ENCODE measurements at places on chromosomes 1 and 21. TPM values are rescaled to one million over a fixed set of nuclear protein-coding genes. Genes with fewer than 3 reads are reported as not detected.

S100A7A gene
- not detected for total RNA-seq

FCAMR gene
- not detected for total RNA-seq

CD244 gene
- total RNA-seq = 0.63 TPM

GRCh38 chr1:200972985-200973742 lies 50.4 kb downstream of the KIF21B start:
- no peak overlapping the region for H3K4me3 ChIP-seq
- no peaks in the 10 kb centered on the region for H3K4me1 ChIP-seq
- no peak for DNase-seq
- no peaks in the 10 kb centered on the region for H3K27me3 ChIP-seq

DNA sequence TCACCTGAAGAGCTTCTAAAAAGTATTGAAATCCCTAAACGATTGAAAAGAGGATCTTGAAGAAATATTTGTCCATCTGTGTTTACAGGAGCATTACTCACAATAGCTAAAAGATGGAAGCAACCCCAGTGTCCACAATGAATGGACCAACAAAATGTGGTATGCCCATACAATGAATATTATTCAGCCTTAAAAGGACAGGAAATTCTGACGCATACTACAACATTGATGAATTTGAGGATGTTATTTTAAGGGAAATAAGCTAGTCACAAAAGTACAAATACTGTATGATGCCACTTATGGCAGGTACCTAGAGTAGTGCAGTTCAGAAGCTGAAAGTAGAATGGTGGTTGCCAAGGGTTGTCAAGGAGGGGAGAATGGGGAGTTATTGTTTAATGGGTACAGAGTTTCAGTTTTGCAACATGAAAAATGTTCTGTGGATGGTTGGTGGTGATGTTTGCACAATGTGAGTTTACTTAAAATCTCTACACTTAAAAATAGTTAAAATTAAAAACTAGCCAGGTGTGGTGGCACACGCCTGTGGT lies 37.1 kb upstream of the GADD45A start:
- no peaks in the 10 kb centered on the region for H3K27me3 ChIP-seq
- H3K4me3 ChIP-seq = no peak overlapping the region
- peak overlapping the region; percentile 73 for H3K27ac ChIP-seq
- no peaks in the 10 kb centered on the region for H3K36me3 ChIP-seq
- no peak for DNase-seq

GRCh38 chr1:223531742-223532341 lies 133.7 kb downstream of the CAPN8 start:
- no peaks in the 10 kb centered on the region for H3K4me1 ChIP-seq
- H3K4me3 ChIP-seq = no peak overlapping the region
- peaks cover 5% of the 10 kb centered on the region for H3K27me3 ChIP-seq
- no peaks in the 10 kb centered on the region for H3K36me3 ChIP-seq
- no peak overlapping the region for H3K27ac ChIP-seq

- no peaks in the 10 kb centered on the region for H3K4me1 ChIP-seq
- DNase-seq = no peak
- no peak overlapping the region for H3K27ac ChIP-seq
- H3K27me3 ChIP-seq = no peaks in the 10 kb centered on the region
- no peak overlapping the region for H3K4me3 ChIP-seq
- no peaks in the 10 kb centered on the region for H3K36me3 ChIP-seq
Observed at GRCh38 chr1:201318504-201319340, 35.4 kb downstream of the PKP1 start.

Measured in psoas muscle (tissue), 8 donors.